Stomach (tissue), 19 donors: ENCODE measurements at places on chromosomes 13 and 19.

DNA sequence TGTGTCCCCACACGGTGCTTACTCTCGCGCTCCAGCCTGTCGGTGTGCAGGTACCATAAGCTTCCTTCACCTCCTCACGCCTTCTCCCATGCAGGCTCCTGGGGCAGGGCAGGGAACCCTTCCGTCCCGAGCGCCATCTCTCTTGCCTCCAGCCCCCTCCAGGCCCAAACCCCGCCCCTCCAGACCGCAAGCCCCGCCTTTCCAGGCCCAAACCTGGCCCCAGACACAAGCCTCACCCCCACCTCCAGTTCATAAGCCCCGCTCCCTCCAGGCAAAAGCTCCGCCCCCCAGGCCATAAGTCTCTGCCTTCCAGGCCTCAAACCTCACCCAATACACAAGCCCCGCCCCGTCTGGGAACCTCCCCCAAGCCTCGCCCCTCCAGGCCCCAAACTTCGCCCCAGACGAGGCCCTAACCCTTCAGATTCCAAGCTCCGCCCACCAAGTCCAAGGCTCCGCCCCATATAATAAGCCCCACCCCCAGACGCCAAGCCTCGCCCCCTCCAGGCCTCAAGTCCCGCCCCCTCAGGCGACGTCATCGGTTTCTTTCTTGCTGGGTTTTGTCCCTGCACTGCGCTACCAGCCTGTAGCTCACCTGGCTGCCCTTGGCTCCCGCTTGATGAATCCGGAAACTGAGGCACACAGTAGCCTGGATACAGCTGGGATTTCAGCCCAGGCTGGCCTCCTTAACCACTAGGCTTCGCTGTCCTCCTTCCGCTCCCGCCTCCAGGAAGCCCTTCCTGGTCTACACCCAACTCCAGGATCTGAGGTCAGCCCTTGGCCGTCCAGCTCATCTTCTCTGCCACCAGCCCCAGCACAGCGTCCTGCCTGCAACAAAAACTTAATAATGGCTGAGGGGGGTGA is 16.1 kb downstream of the MKNK2 start:
- peak; percentile 89 for DNase-seq

DNA sequence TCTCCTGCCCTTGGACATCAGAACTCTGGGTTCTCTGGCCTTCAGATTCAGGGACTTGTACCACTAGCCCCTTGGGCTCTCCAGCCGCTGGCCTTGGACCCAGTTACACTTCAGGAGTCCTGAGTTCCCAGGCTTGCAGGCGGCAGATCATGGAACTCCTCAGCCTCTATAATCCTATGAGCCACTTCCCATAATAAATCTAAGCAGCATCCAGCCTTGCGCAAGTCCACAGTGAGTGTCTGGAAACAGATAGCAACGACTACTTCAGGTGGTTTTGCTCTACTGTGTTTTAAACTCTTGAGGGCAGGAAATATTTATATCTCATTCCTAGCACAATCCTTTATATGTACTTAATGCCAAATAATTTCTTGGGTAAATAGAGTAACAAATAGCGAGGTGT is 92.3 kb downstream of the COL4A1 start:
- DNase-seq: no peak

GRCh38 chr19:42053037-42053935 is 16.7 kb downstream of the GRIK5 start:
- DNase-seq: no peak

DNA sequence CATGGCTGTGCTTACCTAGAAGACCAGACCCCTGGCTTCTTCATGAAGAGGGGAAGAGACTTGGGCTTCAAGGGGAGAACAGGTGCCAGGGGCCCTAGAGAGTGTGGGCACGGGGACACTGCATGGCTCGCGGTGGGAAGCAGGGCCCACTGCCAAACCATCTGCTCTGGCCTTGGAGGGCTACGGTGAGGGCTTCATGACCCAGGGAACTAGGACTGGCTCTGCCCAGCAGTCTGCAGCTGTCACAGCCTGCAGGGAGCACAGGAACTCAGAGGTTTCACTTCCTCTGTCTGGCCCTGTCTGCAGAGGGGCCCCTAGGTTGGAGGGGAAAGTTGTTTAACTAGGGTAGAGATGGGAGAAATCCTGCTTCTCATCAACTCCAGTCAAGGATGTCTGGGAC is 4.3 kb downstream of the ERCC1 start:
- no peak for DNase-seq

DNA sequence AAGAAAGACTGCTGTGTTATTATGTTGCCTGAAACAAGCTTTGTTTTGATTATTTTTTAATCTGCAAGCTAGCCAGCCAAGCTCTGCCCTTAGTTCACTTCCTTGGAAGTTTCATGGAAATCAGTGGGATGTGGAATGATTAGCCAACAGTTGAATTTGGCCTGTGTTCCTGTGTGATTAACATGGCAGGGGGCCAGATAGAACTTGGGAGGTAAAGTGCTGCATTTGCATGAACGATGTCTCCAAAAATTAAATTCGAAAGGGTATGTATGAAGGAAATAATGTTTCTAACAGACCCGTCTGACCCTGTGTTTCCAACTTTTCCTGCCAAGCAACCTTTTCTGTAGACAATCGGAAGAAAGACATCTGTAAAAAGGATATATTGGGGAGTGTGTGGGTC is 32.2 kb downstream of the UFM1 start:
- no peak for DNase-seq

- no peak for DNase-seq
These were observed 1589.1 kb upstream of the SPRY2 start for GRCh38 chr13:81929988-81930387.

GRCh38 chr13:68078469-68078868 is 848.3 kb upstream of the PCDH9 start:
- DNase-seq: no peak
